ENCODE measurements at places on chromosomes 7 and 10.
A peak's percentile ranks its signal among the peaks of the same experiment; 100 is the strongest.

DNA sequence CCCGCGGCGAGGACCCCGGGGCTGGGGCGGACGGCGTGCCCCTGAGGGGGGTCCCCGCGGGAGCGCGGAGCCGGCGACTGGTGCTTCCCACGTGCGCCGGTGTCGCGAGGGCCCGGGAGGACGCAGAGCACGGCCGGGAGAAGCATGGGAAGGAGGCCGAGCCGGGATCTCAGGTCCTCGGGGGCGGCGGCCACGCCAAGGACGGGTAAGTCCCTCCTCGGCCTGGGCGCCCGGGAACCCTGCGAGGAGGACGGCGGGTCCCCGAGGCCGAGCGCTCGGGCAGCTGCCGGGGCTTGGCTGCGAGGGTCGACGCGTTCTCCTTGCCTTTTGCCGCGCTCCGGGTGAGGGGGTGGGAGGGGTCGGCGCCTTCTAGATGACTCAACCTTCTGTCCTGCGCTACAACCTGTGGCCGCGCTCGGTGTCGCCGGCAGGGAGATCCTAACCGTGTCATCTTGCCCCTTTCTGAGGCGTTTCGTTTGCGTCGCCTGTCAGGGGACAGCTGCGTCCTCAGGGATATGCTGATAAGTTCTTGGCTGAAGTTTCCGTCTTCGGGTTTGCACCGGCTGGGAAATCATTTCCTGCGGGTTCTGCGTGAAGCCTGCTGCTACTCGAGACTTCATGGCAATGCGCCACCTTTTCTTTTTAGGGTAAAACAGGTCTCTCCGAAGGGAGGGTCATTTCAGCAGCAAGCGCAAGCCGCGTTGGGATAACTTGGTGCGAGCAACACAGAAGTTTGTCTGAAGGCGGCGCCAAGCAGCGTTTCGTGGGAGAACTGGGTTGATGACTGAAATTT, 529 bp downstream of the TASOR2 start:
- DNase-seq = peak; percentile 40

DNA sequence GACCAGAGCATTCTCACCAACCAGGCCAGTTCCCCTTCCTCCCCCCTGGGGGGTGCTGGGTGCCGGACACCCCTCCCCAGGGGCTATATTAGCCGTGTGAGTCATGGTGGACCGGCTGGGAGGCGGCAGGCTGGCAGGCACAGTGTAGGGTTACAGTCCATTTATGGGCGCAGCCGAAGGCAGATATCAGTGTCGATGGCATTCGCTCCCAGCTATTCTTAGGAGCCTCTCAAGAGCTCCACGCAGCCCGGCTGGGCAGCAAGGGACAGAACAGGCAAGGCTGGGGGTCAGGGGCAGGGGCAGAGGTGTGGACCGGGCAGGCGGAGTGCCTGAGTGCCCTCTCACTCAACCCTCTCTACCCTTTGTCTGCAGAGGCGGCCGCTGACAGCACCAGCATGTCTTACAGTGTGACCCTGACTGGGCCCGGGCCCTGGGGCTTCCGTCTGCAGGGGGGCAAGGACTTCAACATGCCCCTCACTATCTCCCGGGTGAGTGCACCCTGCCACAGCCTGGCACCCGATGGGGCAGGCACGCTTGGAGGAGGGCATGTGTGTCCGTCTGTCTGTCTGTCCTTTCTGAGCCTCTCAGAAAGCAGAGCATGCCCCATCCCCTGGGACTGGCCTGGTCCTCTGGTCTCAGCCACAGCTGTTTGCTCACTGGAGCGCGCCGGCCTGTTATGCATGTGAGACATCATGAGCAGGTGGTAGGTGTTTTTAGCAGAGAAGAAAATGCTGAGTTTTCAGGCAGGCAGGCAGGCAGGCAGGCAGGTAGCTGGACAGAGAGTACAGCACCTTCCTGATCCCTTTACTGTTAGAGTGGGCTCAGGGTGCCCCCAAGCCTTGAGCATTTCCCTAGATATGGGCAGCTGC, at the start of gene LDB3:
Gene LDB3, plus strand, starts transcription at position 215 of the 869 bp plus-strand sequence. Its CDS starts 181 bp downstream, at position 396.
- DNase-seq = no peak

GRCh38 chr7:2821161-2821841, 22.8 kb downstream of the GNA12 start:
- no peak for DNase-seq

GRCh38 chr10:90224791-90225566, 523.6 kb downstream of the KIF20B start:
- no peak for DNase-seq
